ENCODE measurements at places on chromosomes 2 and 18.

DNA sequence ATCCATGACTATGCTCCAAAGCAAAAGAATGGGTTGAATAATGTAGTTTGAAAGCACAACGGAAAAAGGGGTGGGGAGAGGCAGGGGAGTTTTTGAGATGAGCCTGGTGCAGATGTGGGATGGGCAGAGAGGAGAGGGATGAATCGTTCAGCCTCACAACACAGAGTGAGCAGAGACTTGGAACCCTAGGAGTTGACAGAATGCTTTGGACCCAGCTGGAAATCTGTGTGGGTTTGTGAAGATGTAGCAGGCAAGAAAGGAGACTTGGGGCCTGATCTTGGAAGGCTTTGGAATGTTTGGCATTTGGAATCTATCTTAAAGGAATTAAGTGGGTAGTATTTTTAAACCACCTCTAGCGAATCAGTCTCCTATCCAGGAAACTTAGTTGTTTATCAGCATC, 66.0 kb upstream of the KCTD1 start:
- no peak for DNase-seq

DNA sequence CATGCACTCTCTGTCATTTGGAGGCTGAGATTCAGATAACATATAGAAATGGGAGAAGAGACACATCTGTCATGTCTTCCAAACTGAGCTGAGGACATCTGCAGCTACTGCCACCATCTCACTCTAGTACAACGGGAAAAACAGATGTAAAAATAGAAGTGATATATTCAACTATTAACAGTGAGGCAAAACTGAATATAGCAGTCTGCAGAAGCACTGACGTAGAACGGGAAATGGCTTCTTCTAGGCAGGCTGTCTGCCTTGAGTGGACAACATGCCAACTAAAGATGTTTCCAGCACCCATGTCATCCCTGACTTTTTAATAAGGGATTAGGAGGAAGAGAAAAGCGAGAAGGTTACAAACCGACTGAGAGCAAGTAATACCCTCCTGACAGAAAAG, 51.6 kb downstream of the MRPL33 start:
- DNase-seq, result no peak

- DNase-seq, result no peak
These were observed 22.6 kb downstream of the RAD51AP2 start for GRCh38 chr2:17495590-17495989.

DNA sequence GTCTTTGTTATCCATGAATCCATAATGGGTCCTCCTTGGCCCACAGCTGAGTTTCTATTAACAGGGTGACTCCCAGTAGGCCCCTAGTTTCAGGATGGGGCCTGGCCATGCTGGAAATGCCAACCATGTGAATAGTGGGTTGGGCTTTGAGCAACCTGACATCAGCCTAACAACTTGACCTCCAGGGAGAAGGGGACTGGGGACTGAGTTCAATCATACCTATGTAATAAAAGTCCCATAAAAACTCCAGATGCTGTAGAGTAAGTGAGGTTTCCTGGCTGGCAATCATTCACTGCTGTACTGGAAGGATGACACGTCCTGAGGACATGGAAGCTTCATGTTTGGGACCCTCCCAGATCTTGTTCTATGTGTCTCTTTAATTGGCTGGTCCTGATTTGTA, 7.9 kb downstream of the REV1 start:
- no peak for DNase-seq

DNA sequence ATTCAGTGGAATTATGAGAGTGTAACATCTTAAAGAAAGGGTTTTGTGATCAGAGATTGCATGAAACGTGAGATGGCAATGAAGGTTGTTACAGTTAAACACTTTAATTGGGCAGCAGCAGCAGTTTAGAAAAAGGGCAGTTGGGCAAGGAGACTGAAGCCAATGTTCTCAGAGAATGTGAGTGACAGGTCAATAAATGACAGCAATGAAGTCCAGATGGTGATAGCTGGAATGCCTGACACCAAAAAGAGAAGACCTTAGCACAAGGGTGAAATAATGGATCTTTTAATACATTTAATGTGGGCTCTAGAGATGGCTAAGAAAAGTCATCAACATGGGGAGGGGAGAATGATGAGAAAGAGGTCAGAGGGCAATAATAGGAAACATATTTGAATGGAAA, 89.4 kb upstream of the CDH7 start:
- DNase-seq, result no peak

DNA sequence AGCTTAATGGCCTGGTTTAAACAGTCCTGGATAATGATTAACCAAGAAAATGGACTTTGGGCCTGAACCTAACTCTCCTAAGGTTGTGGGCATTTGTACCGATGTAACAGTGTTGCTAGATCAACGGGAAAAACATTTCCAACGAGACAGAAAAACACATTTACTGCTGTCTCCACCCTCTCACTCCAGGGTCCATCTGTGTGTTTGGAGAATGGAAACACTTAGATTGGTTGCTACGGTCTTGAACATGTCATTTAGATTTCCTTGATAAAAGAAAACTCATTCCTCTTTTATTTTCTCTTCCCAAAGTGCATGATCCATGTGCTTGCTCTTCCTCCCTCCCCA, 88.0 kb downstream of the SOCS6 start:
- no peak for DNase-seq

DNA sequence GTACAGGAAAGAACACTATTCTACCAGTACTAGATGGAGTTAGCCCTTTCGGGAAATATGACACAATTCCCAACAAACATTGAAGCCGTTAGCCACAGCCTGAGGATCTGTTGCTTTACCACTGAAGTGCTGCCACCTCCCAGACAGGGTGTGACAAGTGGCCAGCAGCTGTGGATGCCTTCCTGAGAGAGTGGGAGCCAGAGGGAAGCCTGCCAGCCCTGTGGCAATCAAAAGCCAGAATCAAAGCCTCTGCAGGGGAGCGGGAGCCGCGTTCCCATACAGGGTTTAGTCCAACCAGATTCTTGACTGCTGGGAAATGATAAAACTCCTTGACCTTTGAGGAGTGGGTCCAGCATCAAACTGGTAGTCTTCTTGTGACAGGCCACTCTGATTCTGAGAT, 38.0 kb downstream of the SLC4A1AP start:
- no peak for DNase-seq

DNA sequence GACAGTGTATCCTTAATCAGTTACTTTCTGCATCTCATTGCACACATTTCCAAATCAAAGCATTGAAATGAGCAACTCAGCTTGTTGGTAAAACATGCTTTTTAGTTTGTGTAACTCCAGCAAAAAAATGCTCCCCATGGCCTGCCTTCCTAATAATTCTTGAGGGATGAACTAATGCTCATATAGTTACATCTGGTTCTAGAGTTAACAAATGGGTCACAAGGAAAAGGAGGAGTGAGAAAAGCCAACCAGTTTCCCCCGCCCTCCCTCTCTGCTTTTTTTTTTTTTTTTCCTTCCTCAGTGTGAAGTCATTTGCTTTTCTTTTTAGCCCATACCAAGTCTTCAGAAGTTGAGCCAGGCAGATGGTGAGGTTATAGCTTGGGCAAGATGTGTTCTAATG, 231.7 kb downstream of the MTX2 start:
- DNase-seq, result no peak

GRCh38 chr2:64417624-64418023, 36.3 kb upstream of the LGALSL start:
- DNase-seq, result no peak

DNA sequence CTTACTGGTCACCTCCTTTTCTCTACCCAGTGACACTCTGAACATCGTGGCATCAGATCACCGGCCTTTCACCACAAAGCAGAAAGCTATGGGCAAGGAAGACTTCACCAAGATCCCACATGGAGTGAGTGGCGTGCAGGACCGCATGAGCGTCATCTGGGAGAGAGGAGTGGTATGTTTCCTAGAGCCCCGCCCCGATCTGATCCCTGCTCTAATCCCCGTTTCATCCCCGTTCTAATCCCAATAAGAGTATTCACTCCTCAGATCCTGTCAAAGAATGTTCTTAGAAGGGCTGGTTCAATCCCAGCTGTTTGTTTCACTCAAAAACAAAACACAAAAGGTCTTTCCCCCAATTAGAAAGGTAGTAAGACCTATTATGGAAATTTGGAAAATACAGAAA, 30.4 kb upstream of the MAPRE3 start:
- DNase-seq, result no peak

GRCh38 chr2:85179541-85179940, 46.3 kb downstream of the TCF7L1 start:
- no peak for DNase-seq

DNA sequence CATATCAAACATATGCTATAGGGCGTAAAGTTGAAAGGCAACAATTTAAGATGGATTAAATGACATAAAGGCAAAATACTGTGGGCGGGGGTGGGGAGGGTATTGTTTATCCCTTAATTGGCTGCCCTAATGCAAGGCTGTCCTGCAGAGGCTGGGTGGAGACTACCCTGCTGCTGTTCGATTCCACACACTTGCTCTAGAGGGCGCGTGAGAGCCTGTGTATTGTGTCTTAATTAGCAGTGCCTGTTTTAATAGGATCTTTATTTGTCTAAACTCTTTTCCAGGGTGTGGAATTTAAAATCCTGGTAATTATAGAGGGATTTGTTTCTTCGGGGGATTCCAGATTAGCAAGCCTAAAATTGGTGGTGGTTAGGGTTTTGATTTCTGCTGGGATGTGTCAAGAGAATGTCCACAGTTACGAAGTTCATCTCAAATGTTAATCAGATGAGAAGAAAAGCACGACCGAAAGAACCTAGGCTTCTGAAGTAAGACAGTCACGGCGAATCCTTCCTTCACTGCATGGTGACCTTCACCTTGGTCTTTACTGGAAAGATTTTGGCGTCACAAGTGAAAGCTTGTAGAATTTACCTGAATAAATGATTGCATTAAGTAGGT, 103.5 kb upstream of the MAP3K20 start:
- DNase-seq, result peak; percentile 3

- no peak for DNase-seq
These were observed 188.3 kb downstream of the ETAA1 start for GRCh38 chr2:67585400-67585799.

- DNase-seq, result no peak
These were observed 481.7 kb upstream of the CRIM1 start for GRCh38 chr2:35873921-35874320.

- peak; percentile 8 for DNase-seq
These were observed 19.0 kb upstream of the CCNYL1 start for GRCh38 chr2:207692206-207693065.

DNA sequence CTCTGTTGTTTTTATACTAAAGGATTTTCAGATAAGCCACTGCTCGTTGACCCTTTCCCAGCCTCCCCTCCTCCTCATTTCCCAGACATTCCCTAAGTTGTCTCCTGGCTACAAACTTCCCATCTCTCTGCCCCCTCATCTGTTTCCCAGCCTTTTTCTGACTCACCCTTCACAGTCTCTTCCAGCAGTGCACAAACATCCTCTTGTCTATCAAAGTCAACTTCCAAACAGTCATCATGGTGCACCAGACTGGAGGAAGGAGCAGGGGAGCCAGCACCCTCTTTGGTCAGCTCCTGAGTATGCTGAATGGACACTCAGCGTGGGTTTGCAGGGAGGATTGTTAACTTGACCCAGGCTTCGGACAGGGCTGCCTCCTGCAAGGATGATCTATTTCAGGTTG, 26.6 kb upstream of the SPRED2 start:
- DNase-seq, result no peak

DNA sequence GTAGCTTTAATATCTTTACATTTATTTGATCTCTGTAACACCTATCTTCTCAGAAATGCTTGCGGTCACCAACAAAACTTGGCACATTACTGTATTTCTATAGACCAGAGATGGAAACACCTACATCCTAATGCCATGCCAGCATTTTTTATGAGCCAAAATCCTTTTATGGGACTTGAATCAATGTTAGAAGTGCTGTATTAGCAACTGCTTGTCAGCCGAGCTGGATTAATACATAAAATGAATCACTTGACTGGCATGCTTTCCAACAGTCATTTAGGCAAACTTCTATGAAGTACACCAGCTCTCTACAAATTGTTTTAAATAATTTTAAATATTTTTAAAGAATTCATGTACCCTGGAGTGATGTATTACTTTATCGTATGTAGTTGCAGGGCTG, 272.9 kb upstream of the NRP2 start:
- DNase-seq, result no peak

GRCh38 chr18:3594760-3595368, 144.9 kb downstream of the TGIF1 start:
- DNase-seq, result no peak

DNA sequence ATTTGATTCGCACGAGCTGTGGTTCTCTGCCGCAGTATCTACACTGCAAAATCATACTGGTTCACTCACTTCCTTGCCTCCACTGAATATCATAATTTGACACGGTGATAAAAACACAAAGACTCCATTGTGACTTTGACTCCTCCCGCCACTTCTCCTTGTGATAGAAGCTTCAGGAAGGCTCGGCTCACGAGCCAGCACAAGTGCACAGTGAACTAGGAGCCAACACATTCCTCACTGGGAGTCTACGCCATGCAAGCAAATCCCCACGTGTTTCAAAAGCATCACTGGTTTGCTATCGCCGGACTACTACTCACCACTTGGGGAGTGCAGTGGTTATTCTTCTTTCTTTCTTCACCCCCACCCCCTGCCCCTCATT, 293.3 kb upstream of the PARD3B start:
- DNase-seq, result no peak

DNA sequence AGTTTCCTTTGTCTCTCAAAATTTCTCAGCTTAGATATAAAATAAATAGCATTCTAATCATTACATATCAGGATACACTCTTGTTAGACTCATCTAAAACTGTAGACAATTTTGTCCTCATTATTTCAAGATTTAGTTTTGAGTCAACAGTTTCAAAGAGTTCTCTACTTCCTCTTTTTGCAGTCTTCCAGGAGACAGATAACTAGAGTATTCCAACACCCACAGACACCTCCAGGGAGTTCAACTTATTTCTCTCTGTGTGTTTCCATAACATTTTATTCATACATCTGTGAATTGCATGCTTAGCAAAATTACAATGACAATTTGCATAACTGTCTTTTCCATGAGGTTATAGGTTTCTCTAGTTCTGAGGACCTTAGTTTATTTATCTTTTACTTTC, 166.6 kb upstream of the HNMT start:
- DNase-seq, result no peak

- no peak for DNase-seq
These were observed 47.1 kb upstream of the SELENOI start for GRCh38 chr2:26298638-26299393.

DNA sequence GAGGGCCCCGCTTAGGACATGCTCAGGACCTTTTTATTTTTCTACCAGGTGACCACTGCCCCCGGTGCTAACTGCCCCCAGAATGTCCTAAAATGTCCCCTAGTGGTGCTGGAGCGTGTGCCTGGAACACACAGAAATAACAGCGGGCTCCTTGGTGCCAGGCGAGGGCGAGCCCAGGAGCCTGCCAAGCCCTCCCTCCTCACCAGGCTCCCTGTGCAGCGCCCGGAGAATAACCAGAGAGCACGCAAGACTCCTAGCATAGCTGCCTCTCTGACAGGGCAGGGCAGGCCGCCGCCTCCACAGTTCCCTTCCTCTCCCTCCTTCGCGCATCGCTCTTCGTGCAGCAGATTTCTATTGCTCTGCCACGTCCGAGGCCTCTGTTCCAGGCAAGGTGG, 84.3 kb upstream of the ZNF516 start:
- DNase-seq, result no peak

- no peak for DNase-seq
These were observed 98.0 kb downstream of the RND3 start for GRCh38 chr2:150389447-150389846.
